ENCODE measurements at places on chromosomes 5 and 9.

DNA sequence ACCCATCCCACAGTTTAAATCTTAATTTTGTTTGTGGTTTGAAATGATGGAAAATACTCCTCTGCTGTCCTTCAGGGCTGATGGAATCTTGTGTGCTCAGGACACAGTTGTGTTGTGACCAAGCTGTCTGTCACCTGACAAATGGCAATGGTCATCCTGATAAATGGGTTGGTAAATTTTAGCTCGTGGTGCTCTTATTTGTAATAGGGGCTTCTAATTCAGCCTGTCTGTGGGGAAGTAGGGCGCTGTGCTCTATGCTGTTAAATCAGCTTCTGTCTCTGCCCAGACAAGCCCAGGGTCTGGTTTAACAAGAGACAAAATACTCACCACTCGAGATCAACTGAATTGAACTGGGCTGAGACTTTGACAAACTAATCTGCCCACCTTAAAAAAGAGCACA lies 4.5 kb downstream of the LRRTM2 start:
- no peak for DNase-seq

- no peak for DNase-seq
Observed at GRCh38 chr5:135878156-135878620, 17.5 kb downstream of the IL9 start.

DNA sequence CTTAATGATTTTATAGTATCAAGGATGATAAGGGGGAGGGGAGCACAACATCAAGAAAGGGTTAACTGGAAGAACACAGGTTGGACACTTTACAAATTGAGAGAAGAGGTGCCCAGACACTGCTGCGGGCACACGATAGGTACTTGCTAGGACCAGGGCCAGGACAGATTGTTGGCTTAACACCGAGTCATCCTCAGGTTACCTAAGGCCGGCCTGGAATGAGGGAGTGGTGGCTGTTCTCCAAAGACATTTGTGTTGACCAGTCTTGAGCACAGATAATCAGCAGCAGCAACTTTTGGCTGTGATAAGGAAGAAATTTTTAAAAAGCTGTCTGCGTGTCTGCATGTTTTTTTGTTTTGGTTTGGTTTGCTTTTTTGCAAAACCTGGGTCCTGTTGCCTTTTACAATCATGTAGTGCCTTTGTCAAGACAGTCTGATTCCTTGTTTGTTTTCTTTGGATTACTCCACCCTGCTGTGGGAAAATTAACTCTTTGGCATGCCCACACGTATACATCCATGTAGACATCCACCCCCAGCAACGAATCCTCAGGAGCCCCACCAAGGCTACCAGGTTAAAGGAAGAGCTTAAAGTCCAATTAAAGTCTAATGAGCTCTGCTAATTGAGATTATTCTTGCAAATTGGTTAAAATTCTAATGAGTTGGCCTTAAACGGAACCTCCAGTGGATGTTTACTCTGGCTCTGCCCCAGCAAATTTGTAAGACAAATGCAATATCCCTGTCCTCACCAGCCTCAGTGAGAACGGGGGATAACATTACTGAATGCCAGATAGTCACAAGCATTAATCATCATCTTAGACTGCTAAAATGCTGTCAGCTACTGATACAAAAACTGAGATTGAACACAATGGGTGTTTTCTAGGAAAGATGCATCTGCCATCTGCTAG lies 382.3 kb downstream of the ACTL7B start:
- DNase-seq: no peak

- DNase-seq: peak; percentile 75
Observed at GRCh38 chr9:132901858-132902831, 23.4 kb downstream of the SPACA9 start.

DNA sequence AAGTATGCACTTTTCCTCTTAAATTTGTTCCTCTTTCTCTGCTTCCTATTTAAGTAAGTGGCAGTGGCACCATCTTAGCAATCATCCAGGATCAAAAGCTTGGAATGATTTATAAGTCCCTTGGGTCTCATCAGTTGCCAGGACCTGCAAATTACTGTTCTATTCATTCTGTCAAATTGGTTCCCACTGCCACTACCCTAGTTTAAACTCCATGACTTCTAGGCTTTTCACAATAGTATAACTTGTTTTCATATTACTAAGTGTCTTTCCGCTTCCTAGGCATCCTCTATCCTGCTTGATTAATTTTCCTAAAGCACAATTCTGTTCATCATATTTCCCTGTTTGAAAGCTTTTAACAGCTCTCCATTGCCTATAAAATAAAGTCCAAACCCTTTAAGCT lies 363.9 kb upstream of the MEF2C start:
- DNase-seq: no peak

GRCh38 chr5:154138701-154139100 lies 51.8 kb upstream of the GALNT10 start:
- DNase-seq: no peak

GRCh38 chr5:2239201-2239910 lies 356.6 kb upstream of the IRX4 start:
- DNase-seq: no peak

GRCh38 chr9:20744036-20744630 lies 60.1 kb downstream of the FOCAD start:
- DNase-seq: no peak

DNA sequence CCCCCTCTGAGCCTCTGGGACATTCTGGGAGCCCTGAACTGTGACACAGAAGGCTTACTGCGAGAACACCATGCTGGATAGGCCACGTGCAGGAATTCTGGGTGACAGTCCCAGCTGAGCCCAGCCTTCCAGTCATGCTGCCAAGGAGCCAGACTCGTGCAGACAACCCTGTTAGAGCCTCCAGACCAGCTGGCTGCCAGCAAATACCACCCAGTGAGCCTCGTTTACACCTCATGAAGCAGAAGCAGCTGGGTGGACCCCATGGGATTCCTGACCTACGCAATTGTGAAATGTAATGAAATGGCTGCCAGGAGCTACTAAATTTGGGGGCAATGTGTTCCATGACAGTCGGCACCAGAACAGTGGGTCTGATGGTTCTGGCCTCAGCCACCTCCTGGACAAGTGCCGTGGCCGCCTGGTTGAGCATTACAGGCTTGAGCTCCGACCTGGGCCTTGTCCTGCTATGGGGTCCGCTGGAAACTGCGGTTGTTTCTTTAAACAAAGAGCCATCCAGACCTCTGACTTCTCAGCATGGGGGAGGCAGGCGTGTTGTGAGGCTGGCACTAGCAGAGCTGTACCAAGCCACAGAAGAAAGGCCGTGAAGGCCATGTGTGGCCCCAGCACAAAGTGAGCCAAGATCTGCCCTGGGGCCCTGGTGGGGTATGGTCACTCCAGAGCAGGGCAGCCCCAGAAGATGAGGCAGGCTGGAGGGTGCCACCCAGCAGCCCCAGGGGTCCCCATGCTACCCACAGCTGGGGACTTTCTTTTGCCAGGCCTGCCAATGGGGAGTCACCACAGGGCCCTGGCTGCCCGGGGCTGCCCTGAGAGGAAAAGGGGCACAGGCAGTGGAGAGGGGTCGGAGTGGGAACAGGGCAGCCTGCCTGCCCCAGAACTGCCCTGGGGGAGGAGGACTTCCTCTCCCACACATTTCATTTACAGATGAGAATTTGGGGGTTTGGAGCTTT lies 19.3 kb upstream of the RXRA start:
- no peak for DNase-seq

DNA sequence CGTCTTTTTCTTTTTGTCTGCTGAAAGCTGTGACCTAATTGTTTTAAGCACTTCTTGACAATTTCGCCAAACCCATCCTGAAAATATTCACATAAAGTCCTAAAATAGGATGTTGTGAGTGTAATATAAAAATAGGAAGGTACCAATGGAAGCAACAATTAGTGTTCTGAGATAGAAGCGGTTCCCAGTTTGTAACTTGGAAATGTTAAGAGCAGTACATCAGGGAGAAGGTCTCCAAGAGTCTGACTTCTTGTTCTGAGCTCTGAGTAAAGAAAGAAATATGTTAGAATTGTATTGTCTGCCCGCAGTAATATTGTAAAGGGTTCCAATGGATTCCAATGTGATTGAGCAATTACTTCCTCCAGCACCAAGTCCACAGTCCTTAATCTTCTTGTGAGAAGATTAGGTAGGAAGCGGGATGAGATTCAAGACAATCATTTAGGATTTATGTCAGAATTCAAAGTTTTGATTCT lies 3.9 kb downstream of the VCAN start:
- no peak for DNase-seq

- no peak for DNase-seq
Observed at GRCh38 chr9:90727488-90727887, 74.1 kb upstream of the SYK start.

DNA sequence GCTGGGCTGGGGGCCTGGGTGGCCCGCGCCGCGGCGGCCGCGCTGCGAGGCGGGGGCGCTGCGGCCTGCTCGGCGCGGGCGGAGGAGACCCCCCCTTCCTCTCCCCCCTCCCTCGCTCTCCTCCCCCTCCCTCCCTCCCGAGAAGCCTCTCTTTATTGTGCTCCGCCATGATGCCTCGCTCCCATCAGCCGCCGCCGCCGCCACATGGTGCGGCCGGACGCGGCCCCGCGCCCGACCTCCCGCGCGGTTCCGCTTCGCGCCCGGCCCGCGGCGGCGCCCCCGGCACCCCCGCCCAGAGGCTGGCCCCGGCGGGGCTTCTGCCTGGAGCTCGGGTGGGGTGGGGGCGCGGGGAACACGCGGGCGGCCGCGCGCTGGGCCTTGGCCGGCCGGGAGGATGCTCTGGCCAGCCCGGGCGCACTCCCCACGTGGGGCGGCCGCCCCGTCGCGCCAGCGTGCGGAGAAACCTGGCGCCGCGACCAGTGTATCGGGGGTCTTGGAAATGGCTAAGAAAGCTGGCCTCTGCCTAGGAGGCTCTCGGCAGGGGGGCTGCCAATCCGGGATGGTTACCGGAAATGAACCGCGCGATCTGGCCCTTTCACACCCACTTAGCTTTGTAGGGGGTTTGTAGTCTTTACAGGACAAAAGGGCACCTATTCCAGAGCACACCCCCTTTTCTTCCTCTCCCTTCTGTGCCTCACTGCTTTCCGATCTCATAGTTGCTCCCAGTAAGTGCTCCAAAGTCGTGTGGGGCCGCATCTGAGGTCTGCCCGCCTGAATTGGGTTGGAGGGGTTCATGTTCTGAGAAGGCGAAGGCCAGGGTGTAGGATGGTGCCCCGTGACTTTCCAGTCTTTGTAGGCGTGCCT lies 1.0 kb downstream of the SET start:
- peak; percentile 84 for DNase-seq

- DNase-seq: no peak
Observed at GRCh38 chr9:85114799-85115198, 445.3 kb downstream of the NTRK2 start.

GRCh38 chr9:13143281-13143680 lies 136.2 kb downstream of the MPDZ start:
- no peak for DNase-seq

DNA sequence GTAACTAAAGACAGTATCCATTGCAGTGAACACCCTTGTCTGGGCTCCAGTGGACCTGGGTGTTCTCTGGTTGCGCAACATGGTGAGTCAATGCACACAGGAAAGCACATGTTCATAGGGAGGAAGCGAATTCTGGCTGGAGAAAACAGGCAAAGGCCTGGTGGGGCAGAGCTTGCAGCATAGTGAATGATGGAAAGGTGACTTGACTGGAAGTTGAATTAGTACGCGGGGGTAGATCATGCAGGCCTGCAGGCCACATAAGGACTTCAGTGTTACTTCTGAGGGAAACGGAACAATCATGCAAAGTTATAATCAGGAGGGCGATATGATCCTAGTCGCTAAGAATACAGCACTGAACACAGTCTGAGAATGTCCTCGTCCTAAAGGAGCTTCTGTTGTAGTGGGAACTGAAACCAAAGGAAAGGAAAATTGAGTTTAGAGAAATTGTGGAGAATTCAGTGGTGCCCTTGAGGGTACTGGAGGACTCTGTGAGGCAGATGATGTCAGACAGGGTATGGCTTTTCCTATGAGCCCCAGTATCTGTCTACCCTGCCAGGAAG lies 71.9 kb upstream of the RANBP3L start:
- DNase-seq: no peak

- no peak for DNase-seq
Observed at GRCh38 chr9:14007190-14007769, 306.7 kb downstream of the NFIB start.

DNA sequence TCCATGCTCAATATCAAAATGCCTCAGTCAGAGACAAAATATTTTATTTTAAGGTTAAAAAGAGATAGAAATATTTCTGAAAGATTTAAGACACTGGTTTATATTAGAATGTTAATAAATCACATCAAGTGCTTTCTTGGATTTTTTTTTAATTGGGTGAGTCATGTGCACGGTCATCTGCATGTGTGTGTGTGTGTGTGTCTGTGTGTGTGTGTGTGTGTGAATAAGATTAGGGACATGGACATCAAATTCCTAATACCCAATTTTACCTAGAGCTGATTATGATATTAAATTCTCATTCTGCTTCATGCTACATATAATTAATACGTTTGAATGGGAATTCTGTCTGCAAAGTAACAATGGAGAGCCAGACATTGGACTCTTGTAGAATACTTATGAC lies 122.9 kb downstream of the BASP1 start:
- DNase-seq: no peak

GRCh38 chr9:8627976-8628679 lies 828.5 kb upstream of the DMAC1 start:
- DNase-seq: no peak

DNA sequence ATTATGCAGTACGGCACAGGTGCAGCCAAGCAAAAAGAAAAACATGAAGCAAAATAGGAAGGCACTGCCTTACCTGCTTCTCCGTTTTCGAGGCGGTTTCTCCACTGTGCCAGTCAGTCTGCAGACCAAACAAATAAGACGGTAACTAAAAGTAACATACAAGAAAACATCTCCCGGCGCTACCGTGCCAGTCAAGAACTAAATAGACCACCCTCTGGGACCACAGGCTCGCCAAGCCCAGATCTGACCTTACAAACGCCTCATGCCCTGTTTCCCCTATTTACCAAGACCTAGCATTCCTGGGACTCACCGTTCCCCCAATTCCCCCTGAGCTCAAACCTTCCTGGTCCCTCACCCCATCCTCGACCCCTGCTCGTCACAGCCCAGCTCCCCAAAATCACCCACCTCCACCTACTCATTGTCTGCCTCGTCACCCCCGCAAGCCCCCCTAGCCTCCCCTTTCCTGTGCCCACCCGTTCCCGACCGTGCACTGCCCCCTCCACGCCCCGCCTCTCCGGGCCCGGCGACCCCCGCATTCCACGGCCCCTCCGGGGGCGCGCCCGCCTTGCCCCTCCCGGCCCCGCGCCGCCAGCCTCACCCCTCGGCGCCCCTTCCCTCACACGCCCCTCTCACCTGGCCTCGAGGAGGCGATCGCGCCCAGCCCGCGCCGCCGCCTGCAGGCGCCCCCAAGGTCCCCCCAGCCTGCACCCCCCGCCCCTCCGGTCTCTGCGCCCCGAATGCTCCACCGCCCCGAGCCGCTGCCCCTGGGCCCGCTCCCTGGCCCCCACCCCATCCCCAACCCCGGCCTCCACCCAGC lies 560 bp downstream of the SCAI start:
- peak; percentile 42 for DNase-seq

GRCh38 chr5:128358826-128359225 lies 179.2 kb downstream of the FBN2 start:
- no peak for DNase-seq

GRCh38 chr5:113266227-113266912 lies 168.4 kb downstream of the TSSK1B start:
- DNase-seq: no peak

All from natural killer cell (primary cell).